ENCODE measurements at places on chromosomes 12 and 14. TPM values are rescaled to one million over a fixed set of nuclear protein-coding genes. Genes with fewer than 3 reads are reported as not detected.

DNA sequence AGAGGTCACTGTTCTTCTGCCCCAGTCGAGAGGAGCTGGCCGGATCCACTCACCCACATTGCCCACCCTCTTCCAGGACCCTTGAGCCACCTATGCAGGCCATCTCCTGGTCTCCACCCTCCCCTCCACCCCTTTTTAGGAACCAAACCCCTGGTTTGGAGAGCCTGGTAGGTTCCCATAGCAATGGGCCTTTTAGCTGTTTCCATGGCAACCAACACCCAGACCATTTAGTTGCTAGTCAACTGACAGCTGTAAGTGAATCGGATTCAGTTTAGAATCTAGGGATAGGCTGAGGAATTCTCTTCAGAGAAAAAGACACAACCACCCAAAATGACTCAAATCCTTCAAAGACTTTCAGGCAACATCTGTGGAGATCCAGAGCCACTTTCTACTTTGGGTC is 16.5 kb downstream of the NPC2 start:
- no peak overlapping the region for H3K27ac ChIP-seq
- peaks cover 53% of the 10 kb centered on the region for H3K36me3 ChIP-seq
- H3K4me1 ChIP-seq = no peaks in the 10 kb centered on the region
- DNase-seq = no peak

- no peaks in the 10 kb centered on the region for H3K4me1 ChIP-seq
- no peak overlapping the region for H3K4me3 ChIP-seq
- H3K36me3 ChIP-seq = peaks cover 6% of the 10 kb centered on the region
- H3K27ac ChIP-seq = no peak overlapping the region
Measured at GRCh38 chr12:105433804-105434203, 103.3 kb downstream of the C12orf75 start.

DNA sequence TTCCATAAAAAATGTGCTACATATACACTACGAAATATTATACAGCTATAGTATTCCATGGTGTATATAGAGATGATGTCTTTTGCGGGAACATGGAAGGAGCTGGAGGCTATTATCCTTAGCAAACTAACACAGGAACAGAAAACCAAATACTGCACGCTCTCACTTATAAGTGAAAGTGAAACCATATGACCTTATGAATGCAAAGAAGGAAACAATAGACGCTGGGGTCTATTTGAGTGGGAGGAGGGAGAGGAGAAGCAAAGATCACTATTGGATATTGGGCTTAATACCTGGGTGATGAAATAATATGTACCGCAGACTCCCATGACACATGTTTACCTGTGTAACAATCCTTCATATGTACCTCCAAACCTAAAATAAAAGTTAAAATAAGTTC is 142.8 kb downstream of the LRFN5 start:
- no peak overlapping the region for H3K4me3 ChIP-seq
- no peak for DNase-seq
- no peak overlapping the region for H3K27ac ChIP-seq
- H3K4me1 ChIP-seq = no peaks in the 10 kb centered on the region
- no peaks in the 10 kb centered on the region for H3K27me3 ChIP-seq
- H3K36me3 ChIP-seq = no peaks in the 10 kb centered on the region

- H3K4me1 ChIP-seq = peaks cover 4% of the 10 kb centered on the region
- H3K27ac ChIP-seq = no peak overlapping the region
- H3K36me3 ChIP-seq = peaks cover 4% of the 10 kb centered on the region
- no peaks in the 10 kb centered on the region for H3K27me3 ChIP-seq
Measured at GRCh38 chr14:31954991-31955390, 122.1 kb upstream of the ARHGAP5 start.

DNA sequence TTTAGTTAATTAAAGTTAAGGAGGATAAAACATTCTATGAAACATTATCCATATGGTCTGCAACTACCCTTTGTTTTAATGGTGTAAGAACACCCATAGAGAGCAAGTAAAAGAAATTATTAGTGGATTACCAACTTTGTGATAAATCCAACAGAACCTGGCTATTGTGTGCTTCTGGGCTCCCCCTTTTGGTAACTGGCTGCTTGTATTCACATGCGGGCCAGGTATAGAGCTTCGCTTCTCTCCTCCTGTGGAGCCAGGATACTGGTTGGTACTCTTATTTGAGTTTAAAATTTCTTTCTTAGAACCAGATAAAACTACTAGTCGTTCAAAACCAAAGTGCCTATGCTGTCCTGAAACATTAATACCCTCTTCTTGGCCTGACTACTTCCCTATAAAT is 81.0 kb downstream of the PTPRR start:
- no peaks in the 10 kb centered on the region for H3K27me3 ChIP-seq
- H3K4me3 ChIP-seq = no peak overlapping the region
- no peaks in the 10 kb centered on the region for H3K36me3 ChIP-seq
- H3K4me1 ChIP-seq = no peaks in the 10 kb centered on the region
- H3K27ac ChIP-seq = no peak overlapping the region

- H3K27ac ChIP-seq = no peak overlapping the region
- H3K4me3 ChIP-seq = no peak overlapping the region
- peaks cover 26% of the 10 kb centered on the region for H3K36me3 ChIP-seq
- DNase-seq = no peak
Measured at GRCh38 chr14:75732888-75733287, 71.8 kb downstream of the TTLL5 start.

Gene PTPRR
- 0.22 TPM for total RNA-seq

Gene ACSM4
- total RNA-seq = not detected

Gene RDH12
- 0.74 TPM for total RNA-seq

All from H9 (cell line).